Activated T-helper 2 cell treated with anti-CD3 and anti-CD28 coated beads, Interferon-gamma antibody, Interleukin-2, Interleukin-4, amounts not matched to agents 10 μg/mL and 5 μg/mL and 100 μg/mL, durations not matched to agents 14 hours and 24 hours and 36 hours (primary cell): ENCODE measurements at places on chromosomes 11 and 22.

GRCh38 chr11:72929256-72929655 is 115.0 kb downstream of the ATG16L2 start:
- no peak for DNase-seq

- no peak for DNase-seq
These were observed 60.4 kb downstream of the CHST1 start for GRCh38 chr11:45605051-45605450.

DNA sequence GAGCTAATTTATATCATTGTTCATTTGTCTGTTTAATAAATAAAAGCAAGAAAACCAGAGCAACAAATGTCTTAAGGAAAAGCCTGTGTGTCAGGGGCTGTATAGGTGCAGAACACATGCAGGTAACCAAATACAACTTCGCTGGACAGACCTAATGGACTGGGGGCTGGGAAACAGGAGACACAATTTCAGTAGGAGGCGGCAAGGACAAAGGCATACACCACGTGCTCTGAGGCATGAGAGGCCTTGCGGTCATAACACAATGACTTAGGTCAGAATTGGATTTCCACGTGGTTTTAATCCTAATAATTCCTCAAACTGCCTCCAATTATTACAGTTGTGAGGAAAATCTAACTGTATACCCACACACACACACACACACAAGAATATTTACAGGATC is 8.7 kb upstream of the GLB1L3 start:
- no peak for DNase-seq

GRCh38 chr11:67379061-67380058 is 6.0 kb upstream of the CLCF1 start:
- DNase-seq = no peak

- no peak for DNase-seq
These were observed 23.9 kb downstream of the STIM1 start for GRCh38 chr11:3879216-3879966.

- DNase-seq = no peak
These were observed 20.5 kb downstream of the THY1 start for GRCh38 chr11:119402470-119402869.
